Cortex of kidney (tissue), 1 donor: ENCODE measurements at places on chromosomes 6 and 20.

- no peak for DNase-seq
Observed at GRCh38 chr20:59019217-59019616, at the start of gene TUBB1. Gene TUBB1, plus strand, starts transcription at chr20:59019429. Its CDS starts 94 bp downstream, at chr20:59019523.

DNA sequence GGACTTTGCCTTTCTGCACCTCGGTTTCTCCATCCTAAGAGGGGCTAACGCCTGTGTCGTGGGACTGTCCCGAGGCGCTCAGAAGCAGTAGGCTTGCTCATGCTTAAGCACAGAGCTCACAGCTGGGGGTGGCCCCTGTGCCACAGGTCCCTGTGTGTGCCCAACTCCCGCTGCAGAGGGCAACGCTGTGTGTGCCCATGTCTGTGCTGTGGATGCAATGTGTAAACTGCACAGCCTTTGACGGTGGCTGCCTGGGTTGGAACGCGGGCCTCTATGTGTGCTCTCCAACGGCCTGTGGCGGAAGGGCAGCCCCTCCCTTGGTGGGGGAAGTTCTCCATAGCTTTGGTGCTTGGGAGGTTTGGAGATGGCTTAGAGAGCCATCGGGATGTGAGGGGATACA is 10.7 kb upstream of the GATA5 start:
- DNase-seq = no peak

DNA sequence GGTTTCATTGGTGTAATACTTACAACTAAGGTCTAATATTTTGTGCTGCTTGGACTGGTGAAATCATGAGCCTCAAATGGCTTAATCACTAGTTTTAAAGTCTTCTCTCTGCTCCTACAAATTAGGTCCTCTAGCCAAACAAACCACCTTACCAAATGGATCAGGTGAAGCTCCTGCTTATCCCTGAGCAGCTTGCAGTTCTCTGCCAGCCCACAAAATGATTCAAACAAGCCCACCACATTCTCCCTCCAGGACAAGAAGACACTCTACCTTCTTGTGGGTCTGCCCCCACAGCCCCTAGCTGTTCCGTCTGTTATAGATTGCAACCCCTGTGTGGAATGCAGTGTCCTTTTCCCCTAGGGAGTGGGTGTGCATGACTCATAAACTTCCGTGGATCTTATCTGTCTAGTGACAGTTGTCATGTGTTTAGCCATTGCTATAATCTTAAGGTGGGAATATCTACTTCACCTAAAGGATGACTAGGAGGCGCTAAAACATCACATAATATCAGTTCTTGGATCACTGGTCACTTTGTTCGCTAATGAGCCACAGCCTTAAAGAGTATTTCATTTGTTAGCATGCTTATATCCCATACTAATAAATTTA is 940.5 kb upstream of the MANEA start:
- no peak for DNase-seq

DNA sequence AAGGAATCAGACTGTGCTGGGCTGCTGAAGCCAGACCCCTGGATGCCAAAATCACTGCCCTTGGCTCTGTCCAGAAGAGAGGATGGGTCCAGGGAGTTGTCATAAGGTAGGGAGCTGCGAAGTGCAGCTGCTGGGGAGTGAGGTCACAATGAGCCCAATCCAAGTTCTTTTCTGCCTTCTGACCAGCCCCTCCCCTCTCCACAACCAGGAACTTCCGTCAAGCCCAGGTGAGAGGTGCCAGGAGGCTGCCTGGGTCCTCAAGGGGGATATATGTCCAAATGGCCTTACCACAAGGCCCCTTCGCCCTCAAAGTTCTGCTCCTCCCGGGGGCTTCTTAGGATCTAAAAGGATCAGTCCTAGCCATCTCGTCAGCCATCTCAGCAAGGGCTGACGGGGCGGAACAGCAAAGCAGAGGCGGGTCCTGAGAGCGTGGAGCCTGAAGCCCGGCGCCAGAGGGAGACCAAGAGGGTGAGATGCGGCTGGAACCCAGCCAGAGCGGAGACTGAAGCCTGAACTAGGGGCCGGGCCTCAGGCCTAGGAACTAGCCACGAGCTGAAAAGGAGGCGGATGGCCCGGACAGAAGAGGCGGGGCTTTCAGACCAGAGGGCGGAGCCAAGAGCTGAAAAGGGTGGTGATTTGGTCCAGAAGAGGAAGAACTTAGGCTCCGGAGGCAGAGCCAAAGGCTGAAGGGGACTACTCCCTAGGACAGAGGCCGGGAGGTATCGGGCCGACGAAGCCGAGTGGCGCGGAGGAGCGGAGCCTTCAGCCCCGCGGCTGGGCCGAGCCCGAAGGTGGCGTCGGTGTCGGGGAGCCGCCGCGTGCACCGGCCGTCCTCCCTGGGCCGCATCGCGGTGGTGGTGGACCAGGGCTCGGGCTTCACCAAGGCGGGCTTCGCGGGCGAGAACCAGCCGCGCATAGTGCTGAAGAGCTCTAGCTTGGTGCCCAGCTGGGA is at the start of gene ACTL10:
TSS of gene ACTL10 (plus strand) at position 651 of the 952 bp plus-strand sequence. CDS start 555 bp downstream, outside the sequence.
- DNase-seq = peak; percentile 27

- no peak for DNase-seq
Observed at GRCh38 chr6:90465686-90466085, 121.2 kb downstream of the MAP3K7 start.

GRCh38 chr6:75735491-75736186 is 13.4 kb upstream of the MYO6 start:
- DNase-seq = no peak

- DNase-seq = no peak
Observed at GRCh38 chr20:58710481-58711265, 18.1 kb downstream of the NPEPL1 start.

GRCh38 chr20:815914-816606 is 17.5 kb upstream of the FAM110A start:
- DNase-seq = no peak

DNA sequence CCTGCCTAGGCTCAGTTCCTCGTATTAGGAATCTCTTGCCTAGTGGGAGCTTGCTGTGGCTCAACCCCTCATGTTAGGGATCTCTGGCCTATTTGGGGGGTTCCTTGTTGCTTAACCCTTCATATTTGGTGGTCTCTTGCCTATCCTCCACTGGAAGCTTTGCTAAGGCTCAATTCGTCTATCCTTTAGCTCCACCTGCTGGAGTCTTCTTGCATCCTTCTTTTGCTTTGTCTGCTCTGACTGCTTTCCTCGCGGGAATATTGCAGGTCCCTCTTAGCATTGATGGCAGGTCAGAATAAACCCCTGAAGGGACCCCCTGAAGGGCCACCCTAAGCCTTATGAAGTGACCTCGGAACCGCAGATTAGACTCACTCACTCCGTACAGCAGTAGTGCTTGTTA is 203.0 kb upstream of the TBX18 start:
- DNase-seq = no peak

GRCh38 chr6:24489470-24489869 is at the start of gene GPLD1:
Gene GPLD1, minus strand, starts transcription at chr6:24489578. Its CDS starts 67 bp downstream, at chr6:24489511.
- DNase-seq = no peak

GRCh38 chr6:165059032-165059431 is 250.4 kb downstream of the C6orf118 start:
- no peak for DNase-seq

- no peak for DNase-seq
Observed at GRCh38 chr6:27161946-27162603, 85.4 kb upstream of the PRSS16 start.

GRCh38 chr6:56650191-56650590 is 7.5 kb upstream of the DST start:
- no peak for DNase-seq
